IPS DF 6.9 (cell line): ENCODE measurements at places on chromosomes 1 and 21.

DNA sequence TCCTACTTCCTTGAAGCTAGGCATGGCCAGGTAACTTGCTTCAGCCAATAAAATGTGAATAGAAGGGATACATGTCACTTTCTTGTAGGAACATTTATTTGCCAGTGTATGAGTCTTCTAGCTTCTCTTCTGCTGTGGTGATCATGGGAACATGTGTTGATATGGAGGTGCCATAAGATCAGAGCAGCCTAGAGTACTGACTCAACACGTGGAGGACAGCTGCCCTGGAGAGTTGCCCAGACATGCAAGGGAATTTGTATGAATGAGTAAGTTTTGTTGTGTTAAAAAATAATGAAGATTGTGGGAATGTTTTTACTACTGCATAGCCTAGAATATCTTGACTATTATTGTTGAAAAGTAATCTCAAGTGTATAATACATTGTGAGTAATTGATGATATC, 502.3 kb downstream of the NUF2 start:
- H3K36me3 ChIP-seq: no peaks in the 10 kb centered on the region
- no peaks in the 10 kb centered on the region for H3K4me1 ChIP-seq
- H3K27ac ChIP-seq: no peak overlapping the region
- no peaks in the 10 kb centered on the region for H3K27me3 ChIP-seq
- no peak for DNase-seq

GRCh38 chr21:43355266-43355924, 71.5 kb downstream of the SIK1 start:
- no peak overlapping the region for H3K4me3 ChIP-seq
- DNase-seq: no peak
- no peaks in the 10 kb centered on the region for H3K36me3 ChIP-seq
- H3K27me3 ChIP-seq: no peaks in the 10 kb centered on the region
- H3K4me1 ChIP-seq: no peaks in the 10 kb centered on the region

- H3K27ac ChIP-seq: no peak overlapping the region
- peaks cover 5% of the 10 kb centered on the region; the same call in 1 of the 2 replicates for H3K27me3 ChIP-seq
These were observed 5.3 kb downstream of the E2F2 start for GRCh38 chr1:23525558-23526250.

GRCh38 chr1:93612510-93612909, 69.1 kb downstream of the BCAR3 start:
- no peak for DNase-seq
- H3K4me3 ChIP-seq: no peak overlapping the region
- H3K36me3 ChIP-seq: no peaks in the 10 kb centered on the region
- no peak overlapping the region for H3K27ac ChIP-seq

DNA sequence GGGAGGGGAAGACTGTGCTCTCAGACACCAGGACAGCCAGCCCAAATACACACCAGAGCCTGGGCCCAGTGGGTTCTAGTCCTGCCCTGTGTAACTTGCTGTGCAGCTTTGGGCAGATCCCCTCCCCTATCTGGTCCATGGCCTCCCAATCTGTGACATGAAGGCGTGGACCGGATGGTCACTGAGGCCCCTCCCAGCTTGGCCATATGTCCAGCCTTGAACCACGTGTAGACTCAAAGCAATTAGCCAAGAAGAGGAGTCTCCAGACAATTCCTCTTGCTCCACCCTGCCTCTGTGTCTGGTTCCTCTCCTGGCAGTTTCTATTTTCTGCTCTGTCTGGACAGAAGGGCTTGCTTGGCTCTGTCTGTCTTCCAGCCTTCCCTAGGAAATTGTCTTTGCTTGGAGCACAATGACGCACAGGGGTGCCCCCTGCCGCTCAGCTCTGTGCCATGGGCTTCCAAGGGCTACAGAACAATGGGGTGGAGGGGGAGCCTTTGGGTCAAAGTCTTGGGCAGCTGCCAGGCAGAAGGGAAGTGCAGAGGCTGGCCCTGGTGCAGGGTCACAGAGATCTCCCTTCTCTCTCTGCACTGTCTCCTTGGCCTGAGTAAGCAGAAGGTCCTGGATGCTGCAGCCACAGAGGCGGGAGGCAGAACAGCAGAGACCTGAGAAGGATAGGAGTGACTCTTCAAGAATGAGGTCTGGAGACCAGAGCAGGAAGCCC, 66.1 kb downstream of the TENT5C start:
- H3K4me1 ChIP-seq: peaks cover 2% of the 10 kb centered on the region
- no peak overlapping the region for H3K27ac ChIP-seq
- no peaks in the 10 kb centered on the region for H3K36me3 ChIP-seq
- peak; percentile 29 for DNase-seq
- H3K4me3 ChIP-seq: no peak overlapping the region
- H3K27me3 ChIP-seq: no peaks in the 10 kb centered on the region

GRCh38 chr1:155989242-155990004, 11.1 kb upstream of the ARHGEF2 start:
- H3K4me1 ChIP-seq: peaks cover 3% of the 10 kb centered on the region; the same call in 1 of the 2 replicates
- no peak overlapping the region for H3K27ac ChIP-seq

DNA sequence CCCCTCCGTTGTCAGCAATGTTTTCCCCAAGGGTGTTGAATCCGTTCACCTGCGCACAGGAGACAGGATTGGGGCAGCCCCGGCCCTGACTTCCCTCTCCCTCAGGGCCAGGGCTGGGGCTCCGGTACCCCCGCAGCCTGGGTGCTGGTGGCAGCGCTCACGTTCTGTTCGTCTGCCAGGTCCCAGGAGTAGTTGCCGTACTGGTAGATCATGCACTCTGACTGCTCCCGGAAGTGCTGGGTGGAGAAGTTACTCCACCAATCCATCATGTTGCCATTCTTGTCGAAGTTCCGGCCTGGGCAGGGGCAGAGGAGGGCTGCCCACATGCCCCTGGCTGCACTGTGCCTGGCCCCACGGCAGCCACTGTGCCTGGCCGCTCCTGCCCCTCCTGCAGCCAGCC, 6.1 kb downstream of the PRXL2B start:
- H3K27ac ChIP-seq: no peak overlapping the region
- no peak overlapping the region for H3K4me3 ChIP-seq
- H3K4me1 ChIP-seq: no peaks in the 10 kb centered on the region; the same call in 1 of the 2 replicates
- H3K36me3 ChIP-seq: peaks cover 7% of the 10 kb centered on the region; the same call in 1 of the 2 replicates
- H3K27me3 ChIP-seq: no peaks in the 10 kb centered on the region

- no peaks in the 10 kb centered on the region for H3K4me1 ChIP-seq
- H3K36me3 ChIP-seq: no peaks in the 10 kb centered on the region
- no peak overlapping the region for H3K27ac ChIP-seq
- no peak for DNase-seq
- no peaks in the 10 kb centered on the region for H3K27me3 ChIP-seq
These were observed 106.8 kb upstream of the C1orf174 start for GRCh38 chr1:4006676-4007374.

- no peak for DNase-seq
- H3K27ac ChIP-seq: no peak overlapping the region
- H3K27me3 ChIP-seq: no peaks in the 10 kb centered on the region
- no peaks in the 10 kb centered on the region for H3K4me1 ChIP-seq
- H3K36me3 ChIP-seq: no peaks in the 10 kb centered on the region
These were observed 173.6 kb downstream of the TGFBR3 start for GRCh38 chr1:91712393-91712792.

GRCh38 chr1:151408891-151409290, 9.5 kb downstream of the PSMB4 start:
- peaks cover 33% of the 10 kb centered on the region for H3K36me3 ChIP-seq
- no peaks in the 10 kb centered on the region for H3K27me3 ChIP-seq
- H3K27ac ChIP-seq: no peak overlapping the region
- no peak overlapping the region for H3K4me3 ChIP-seq

GRCh38 chr1:181676269-181676668, 193.0 kb downstream of the CACNA1E start:
- no peak overlapping the region for H3K4me3 ChIP-seq
- no peaks in the 10 kb centered on the region for H3K27me3 ChIP-seq
- DNase-seq: no peak
- H3K4me1 ChIP-seq: no peaks in the 10 kb centered on the region

DNA sequence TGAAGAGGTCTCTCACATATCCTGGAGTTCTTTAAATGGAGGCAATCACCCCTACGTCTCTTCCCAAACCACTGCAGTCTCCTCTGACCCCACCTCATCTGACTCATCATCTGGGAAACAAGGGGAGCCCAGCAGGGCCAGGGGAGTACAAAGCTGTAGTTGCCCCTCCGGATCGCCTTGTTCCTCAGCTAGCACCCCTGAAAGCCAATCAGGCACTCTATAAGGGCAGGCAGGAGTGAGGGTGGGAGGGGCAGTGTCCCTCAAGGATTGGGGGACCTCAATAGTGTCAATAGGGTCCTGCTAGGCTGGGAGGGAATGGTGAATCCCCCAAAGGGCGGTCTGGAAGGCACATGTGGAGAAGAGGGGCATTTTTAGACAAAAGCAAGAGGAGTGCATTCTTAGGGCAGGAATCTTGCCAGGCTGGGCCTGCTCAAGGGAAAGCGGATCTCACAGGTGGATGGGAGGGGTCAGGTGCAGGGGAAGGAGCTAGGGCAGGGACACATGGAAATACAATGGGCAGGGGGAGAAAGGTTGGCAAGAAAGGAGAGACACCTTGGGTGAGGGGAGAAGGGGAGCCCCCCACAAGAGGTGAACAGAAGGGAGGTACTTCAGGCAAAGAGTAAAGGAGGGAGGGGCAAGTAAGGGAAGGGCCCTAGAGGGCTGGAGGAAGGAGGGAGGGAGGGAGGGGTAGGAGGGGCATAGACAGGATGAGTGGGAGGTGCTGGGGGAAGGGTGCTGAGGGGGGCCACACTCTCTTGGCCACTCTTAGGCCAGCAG, 5.8 kb downstream of the SHISA4 start:
- H3K27me3 ChIP-seq: no peaks in the 10 kb centered on the region
- H3K4me3 ChIP-seq: no peak overlapping the region
- DNase-seq: no peak
- H3K4me1 ChIP-seq: peaks cover 6% of the 10 kb centered on the region; the same call in 1 of the 2 replicates

GRCh38 chr21:28207436-28208173, 785.1 kb downstream of the LTN1 start:
- H3K4me1 ChIP-seq: no peaks in the 10 kb centered on the region
- H3K27ac ChIP-seq: no peak overlapping the region
- DNase-seq: no peak
- H3K4me3 ChIP-seq: no peak overlapping the region
- no peaks in the 10 kb centered on the region for H3K27me3 ChIP-seq

GRCh38 chr1:3369446-3370076, 84.9 kb upstream of the ARHGEF16 start:
- H3K36me3 ChIP-seq: no peaks in the 10 kb centered on the region; the same call in 1 of the 2 replicates
- H3K4me3 ChIP-seq: no peak overlapping the region
- no peaks in the 10 kb centered on the region for H3K27me3 ChIP-seq
- H3K4me1 ChIP-seq: no peaks in the 10 kb centered on the region
- no peak overlapping the region for H3K27ac ChIP-seq

- no peak overlapping the region for H3K27ac ChIP-seq
- no peaks in the 10 kb centered on the region for H3K27me3 ChIP-seq
- H3K4me1 ChIP-seq: no peaks in the 10 kb centered on the region
- DNase-seq: peak; percentile 9
- H3K4me3 ChIP-seq: no peak overlapping the region
These were observed 140.1 kb upstream of the FMN2 start for GRCh38 chr1:239951511-239952140.

GRCh38 chr1:65247419-65248359, 61.7 kb upstream of the DNAJC6 start:
- H3K4me1 ChIP-seq: no peaks in the 10 kb centered on the region
- H3K4me3 ChIP-seq: no peak overlapping the region
- no peaks in the 10 kb centered on the region for H3K36me3 ChIP-seq
- no peak overlapping the region for H3K27ac ChIP-seq
- no peaks in the 10 kb centered on the region for H3K27me3 ChIP-seq
- no peak for DNase-seq

DNA sequence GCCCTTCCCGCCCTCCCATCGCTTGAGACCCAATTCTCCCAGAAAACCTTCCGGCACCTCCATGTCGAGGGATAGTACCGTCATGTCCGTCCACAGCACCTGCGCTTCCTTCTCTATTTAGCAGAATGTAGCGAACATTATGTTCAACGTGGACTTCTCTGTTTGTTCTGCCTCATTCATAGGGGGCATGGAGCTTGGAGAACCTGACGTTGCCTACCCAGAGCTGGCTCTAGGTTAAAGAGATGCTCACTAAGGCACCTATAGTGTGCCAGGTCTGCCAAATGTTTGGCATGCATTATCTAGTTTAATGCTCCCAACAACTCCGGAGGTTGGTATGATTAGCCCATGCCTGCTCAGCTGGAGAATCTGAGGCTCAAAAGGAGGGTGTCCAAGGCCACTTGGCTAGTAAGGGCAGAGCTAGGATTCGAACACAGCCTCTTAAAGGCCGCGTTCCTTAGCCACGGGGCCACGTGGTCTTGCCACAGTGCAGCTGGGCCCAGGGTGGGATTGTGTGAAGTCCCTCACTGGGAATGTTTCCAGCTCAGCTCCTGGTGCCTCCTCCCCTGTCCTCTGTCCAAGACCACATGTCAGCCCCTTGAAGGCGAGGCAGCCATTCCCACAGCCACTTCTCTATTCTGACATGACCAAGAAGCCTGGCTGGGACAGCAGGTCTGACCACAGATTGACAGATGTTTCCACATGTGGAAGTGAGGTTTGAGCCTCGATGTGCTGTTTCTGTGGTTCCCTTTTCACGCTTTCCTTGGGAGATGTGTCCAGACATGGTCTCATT, 57.8 kb downstream of the RUNX3 start:
- DNase-seq: no peak
- H3K27ac ChIP-seq: no peak overlapping the region
- no peaks in the 10 kb centered on the region for H3K27me3 ChIP-seq
- H3K4me1 ChIP-seq: no peaks in the 10 kb centered on the region
- no peaks in the 10 kb centered on the region for H3K36me3 ChIP-seq

GRCh38 chr1:85692730-85693314, 15.4 kb downstream of the ZNHIT6 start:
- DNase-seq: no peak
- no peak overlapping the region for H3K4me3 ChIP-seq
- no peaks in the 10 kb centered on the region for H3K27me3 ChIP-seq
- no peaks in the 10 kb centered on the region for H3K4me1 ChIP-seq
- no peak overlapping the region for H3K27ac ChIP-seq

DNA sequence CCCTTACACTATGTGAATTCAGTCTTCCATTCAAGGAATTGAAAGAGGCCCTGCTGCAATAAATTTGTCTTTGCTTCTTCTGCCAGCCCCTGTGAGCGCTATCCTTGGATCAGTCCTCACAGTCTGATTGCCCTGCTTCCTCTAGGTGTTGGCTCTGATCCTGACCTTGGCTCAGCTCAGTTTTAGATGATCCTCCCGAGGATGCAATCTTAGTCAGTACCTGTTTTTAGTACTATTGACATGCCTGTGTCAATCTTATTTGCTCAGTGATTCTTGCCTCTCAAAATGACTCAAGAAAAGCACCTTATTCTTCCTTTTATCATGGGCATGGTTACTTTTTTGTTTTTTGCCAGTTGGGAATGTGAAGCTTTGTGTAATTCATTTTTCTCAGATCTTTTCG, 101.4 kb upstream of the KCNK1 start:
- H3K36me3 ChIP-seq: no peaks in the 10 kb centered on the region
- no peak overlapping the region for H3K4me3 ChIP-seq
- no peak for DNase-seq
- no peak overlapping the region for H3K27ac ChIP-seq
- H3K4me1 ChIP-seq: no peaks in the 10 kb centered on the region; the same call in none of the 2 replicates

GRCh38 chr1:17425806-17426600, 13.5 kb downstream of the RCC2 start:
- no peaks in the 10 kb centered on the region; the same call in 1 of the 2 replicates for H3K4me1 ChIP-seq
- H3K4me3 ChIP-seq: no peak overlapping the region
- H3K36me3 ChIP-seq: peaks cover 57% of the 10 kb centered on the region
- H3K27ac ChIP-seq: no peak overlapping the region

GRCh38 chr1:234499119-234499942, 20.4 kb upstream of the TARBP1 start:
- H3K27ac ChIP-seq: no peak overlapping the region
- no peaks in the 10 kb centered on the region for H3K36me3 ChIP-seq
- H3K4me3 ChIP-seq: no peak overlapping the region
- DNase-seq: no peak
- H3K27me3 ChIP-seq: no peaks in the 10 kb centered on the region
